CD4-positive, alpha-beta T cell treated with Interleukin-2 at 100 ng/mL for 4 hours (primary cell): ENCODE measurements at places on chromosomes 11 and 22.

DNA sequence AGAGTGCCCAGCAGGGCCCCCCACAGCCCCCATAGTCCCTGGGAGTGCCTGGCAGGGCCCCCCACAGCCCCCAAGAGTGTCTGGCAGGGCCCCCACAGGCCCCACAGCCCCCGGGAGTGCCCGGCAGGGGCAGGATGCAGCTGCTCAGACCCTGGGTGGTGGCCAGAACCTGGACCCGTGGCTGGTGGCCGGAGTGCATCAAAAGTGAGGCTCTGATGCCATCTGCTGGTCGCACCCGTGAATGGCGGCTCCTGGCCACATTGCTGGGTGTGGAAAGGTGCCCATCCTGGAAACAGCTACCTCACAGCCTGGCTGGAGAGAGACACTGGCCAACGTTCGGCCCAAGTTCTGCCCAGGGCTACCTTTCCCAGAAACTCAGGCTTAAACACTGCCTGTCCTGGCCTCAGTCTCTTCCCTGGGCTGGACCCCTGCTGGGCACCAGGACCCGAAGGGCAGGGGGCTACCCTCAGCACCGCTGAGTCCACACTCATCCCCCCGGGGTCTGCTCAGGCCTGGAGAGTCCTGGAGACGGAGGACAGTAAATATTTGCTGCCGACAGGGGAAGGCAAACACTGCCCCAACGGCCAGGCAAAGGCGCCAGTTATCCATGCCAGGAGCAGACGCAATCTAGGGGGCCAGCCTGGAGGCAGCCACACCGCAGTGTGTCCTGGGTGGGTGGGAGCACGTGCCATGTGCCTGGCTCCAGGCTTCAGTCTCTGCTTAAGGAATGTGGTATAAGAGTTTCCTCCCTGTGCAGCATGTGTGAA is 4.4 kb downstream of the INS start:
- peak; percentile 47 for DNase-seq

DNA sequence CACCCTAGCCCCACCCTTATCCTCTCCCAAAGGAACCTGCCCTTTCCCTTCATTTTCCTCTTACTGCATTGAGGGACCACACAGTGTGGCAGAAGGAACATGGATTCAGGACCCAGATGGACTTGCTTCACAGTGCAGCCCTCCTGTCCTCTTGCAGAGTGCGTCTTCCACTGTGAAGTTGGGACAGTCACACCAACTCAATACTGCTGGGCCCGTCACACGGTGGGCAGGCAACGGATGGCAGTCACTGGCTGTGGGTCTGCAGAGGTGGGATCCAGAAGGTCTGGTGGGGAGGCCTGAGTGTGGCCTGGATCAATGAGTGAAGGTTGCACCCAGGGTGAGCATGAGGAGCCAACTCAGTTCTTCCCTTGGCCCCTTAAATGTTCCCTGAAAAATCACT is 129.9 kb upstream of the B3GAT1 start:
- DNase-seq: no peak

DNA sequence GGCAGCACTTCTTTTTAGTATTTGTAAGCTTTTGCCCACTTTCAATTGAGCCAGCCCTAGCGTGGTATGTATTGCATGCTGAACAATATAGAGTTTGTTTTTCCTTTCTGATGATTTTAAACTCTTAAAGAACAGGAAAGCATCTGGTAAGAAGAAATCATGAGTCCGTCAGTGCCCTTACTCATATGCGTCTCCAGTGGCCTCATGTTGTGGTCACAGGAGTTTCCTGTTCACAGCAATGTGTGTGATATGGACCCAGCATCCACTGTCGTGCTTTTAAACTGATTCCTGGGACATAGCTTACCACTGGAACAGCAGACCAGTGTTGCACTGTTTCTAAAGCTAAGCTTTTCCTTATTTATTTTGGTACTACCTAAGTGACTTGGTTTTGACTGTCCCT is 40.1 kb downstream of the BID start:
- DNase-seq: peak; percentile 18

- no peak for DNase-seq
These were observed 16.0 kb upstream of the FTH1 start for GRCh38 chr11:61983419-61983818.

DNA sequence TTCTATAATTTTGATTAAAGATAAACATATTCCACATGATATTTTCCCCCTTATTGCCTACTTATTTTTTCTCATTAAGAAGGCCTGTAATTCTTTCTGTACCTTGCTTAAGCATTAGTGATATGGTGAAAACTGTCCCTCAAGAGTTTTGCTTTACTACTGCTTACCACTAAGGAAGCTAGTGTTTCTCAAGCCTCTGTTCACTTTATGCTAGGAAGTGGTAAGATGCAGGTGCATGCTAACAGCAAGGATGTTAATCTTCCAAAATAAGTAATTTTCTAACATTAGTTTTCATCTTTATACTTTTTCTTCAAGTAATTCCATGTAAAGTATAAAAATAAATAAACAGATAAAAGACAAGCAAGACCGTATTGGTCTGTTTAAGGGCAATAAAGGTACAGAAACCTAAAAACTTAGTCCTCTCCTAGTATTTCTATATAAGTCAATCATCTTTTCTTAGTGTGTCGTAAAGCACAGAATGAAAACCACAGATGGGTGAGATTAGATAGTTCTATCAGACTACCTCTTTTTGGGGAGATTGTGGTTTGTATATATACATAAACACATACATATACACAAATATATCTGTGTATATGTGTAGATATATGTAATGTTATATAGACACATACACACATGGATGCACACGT is 731.0 kb upstream of the CNTN5 start:
- no peak for DNase-seq

DNA sequence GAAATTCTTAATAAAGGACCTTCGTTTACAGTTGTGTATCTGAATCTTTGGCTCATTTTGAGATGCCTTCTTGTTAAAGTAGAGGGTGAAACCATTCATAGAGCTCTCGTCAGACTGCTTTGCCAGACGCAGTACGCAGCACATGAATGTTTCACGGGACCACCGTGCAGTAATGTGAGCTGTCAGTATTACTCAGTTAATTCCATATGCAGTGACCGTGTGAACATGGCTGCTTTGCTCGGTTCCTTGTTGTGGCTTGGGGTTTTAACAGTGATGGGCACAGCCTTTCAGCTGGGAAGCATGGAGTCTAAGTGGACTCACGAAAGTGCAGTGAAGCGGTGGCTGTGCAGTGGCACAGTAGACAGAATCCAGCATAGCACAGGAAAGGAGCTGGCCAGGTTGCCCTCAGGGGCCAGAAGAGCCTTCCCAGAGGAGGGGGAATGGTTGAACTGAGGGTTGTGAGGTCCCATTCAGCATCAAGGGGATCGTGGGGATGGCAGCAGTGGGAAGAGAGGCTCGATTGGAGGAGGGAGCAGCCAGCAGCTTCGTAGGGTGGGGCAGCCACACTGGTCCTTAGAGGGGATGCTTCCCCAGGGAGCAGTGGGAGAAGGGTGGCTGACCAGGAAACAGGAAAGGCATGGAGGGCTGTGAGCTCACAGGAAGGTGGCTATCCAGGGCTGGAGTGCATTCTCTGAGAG is 31.4 kb downstream of the PPFIA1 start:
- DNase-seq: no peak

GRCh38 chr11:128240546-128240945 is 346.8 kb downstream of the ETS1 start:
- no peak for DNase-seq

DNA sequence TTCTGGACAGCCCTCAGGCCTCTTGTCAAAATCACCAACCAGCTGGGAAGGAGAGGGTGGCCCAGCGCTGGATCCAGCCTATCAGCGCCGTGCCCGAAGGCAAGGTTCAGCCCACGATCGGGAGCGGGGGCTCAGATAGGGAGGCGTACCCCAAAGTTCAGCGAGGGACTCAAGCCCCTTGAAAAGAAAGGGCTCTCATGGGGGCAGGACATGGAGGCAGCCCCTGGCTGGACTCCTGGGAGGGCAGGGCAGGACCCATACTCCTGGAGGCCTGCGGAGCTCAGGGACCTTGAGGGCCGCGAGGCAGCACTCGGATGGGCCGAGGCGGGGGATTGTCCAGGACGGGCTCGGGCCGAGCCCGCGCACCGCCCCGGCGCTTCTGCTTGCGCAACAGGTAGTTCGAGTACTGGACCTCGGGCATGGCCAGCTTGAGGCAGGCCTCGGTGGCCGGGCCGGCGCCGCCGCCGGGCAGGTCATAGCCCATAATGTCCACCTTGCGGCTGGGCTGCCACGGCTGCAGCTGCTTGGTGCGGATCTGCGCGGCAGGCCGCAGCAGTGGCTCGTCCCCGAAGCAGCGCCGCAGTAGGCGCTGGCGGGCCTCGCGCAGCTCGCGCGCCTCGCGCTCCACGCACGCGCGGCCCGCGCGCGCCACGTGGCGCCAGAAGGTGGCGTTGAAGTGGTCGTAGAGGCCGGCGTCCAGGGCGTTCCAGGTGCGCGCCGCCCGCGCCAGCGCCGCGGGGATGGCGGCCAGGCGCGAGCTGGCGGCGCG is 6.5 kb downstream of the GAL3ST3 start:
- no peak for DNase-seq

GRCh38 chr11:84194696-84195095 is 908.5 kb upstream of the CCDC90B start:
- DNase-seq: no peak

DNA sequence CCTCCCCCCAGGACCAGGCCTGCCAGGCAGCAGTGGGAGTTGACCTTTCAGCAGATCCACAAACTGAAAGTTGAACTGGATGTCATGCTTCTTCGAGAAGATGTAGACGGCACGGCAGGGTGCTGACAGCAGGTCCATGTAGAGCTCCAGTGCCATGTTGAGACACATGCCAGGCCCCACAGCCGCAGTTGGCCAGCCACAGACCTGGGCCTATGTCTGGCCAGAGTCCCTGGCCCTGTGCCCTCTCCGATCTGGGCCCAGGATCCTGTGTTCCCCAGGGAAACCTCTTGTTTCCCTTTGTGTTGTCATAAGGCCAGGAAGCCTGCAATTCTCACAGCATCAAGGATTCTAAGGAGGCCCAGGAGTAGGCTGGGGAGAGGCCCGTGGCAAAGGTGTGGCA is at the start of gene GSTT4:
GSTT4 (minus strand) TSS at position 253 of the 400 bp plus-strand sequence; CDS start at position 156, 97 bp downstream.
- no peak for DNase-seq

- DNase-seq: no peak
These were observed 7.6 kb upstream of the PTH start for GRCh38 chr11:13503393-13503792.

DNA sequence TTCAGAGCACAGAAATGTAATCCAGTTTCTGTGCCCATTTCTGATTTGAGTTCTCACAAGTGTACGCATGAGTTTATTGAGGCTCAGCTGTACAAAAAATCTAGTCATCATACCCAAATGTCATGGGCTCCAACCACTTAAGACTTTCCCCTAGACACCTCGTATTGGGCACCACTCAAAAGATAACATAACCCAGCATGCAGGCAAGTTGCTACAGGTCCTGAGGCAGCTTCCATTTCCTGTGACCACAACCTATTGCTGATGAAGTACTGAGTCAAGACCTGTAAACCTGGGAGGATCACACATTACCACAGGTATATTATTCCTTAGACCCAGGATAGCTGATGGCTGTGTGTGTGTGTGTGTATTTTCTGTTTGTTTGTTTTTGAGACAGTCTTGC is 95.2 kb downstream of the MRTFA start:
- DNase-seq: no peak

- DNase-seq: no peak
These were observed 35.9 kb upstream of the GRK2 start for GRCh38 chr11:67230406-67230805.

- no peak for DNase-seq
These were observed 149.7 kb downstream of the LRRC4C start for GRCh38 chr11:41309716-41310115.

- DNase-seq: no peak
These were observed 101.7 kb upstream of the PAX6 start for GRCh38 chr11:31912808-31913207.

DNA sequence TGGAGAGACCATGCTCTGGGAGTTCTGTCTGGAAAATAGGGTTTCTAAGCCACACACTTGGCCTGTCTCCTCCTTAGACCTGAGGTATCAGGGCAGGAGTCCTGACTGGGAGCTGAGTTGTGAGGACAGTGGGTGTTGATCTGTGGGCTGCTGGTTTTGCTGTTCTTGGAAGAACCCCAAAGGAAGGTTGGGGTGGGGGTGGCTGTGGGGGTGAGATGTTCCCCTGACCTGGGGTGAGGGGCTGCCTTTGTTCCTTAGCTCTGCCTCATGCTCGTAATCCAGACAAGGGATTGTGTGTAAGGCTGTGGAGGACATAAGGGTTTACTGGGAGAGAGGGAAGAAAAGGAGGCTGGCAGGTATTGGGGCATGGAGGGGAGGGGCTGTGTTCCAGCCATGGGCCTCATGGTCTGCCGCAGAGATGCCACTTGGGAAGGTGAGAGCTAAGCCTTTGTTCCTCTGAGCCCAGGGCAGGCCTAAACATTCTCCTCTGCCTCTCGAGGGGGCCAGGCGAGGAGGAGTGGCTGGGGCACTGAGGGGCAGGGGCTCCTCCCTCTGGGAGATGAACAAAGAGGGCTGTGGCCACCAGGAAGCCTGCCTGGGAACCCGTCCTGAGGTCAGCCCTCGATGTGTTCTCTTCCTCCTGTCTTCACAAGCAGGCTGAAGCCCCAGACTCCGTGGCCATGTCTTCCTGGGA is 4.4 kb downstream of the OTOG start:
- DNase-seq: no peak

GRCh38 chr11:121199516-121199915 is 93.1 kb upstream of the SC5D start:
- no peak for DNase-seq

GRCh38 chr11:24556693-24557092 is 59.8 kb downstream of the LUZP2 start:
- no peak for DNase-seq

- peak; percentile 57 for DNase-seq
These were observed 4.0 kb downstream of the JRKL start for GRCh38 chr11:96393753-96394348.

- DNase-seq: no peak
These were observed 4.3 kb upstream of the GALNT18 start for GRCh38 chr11:11626128-11626527.

- no peak for DNase-seq
These were observed 325.1 kb downstream of the SOX6 start for GRCh38 chr11:16031210-16031609.

DNA sequence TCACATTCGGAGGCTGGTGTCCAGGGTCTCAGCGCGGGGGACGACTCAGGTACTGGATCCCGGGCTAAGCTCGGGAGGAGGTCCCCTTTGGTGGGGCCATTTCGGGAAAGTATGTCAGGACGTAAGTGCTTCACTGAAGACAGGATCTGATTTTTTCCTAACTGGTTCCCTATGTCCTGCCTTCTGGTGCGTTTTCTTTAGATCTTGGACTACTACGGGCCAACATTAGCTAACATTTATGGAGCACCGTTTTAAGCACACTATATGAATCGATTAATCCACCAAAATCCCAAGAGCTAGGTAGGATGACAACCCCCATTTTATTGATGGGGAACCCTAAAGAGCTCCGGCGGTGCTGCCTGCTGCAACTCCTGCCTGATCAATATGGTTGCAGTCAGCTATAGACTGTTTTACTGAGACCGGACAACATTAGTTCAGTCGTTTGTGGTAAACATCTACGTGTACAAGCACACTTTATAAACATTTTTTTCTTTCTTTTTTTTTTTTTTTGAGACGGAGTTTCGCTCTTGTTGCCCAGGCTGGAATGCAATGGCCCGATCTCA is 17.0 kb upstream of the WDR74 start:
- DNase-seq: peak; percentile 19
